Right cardiac atrium (tissue), 5 donors: ENCODE measurements at places on chromosomes 5 and 9. TPM values are rescaled to one million over a fixed set of nuclear protein-coding genes. Genes with fewer than 3 reads are reported as not detected.

- DNase-seq, result no peak
Observed at GRCh38 chr5:44511596-44511995, 122.4 kb upstream of the FGF10 start.

DNA sequence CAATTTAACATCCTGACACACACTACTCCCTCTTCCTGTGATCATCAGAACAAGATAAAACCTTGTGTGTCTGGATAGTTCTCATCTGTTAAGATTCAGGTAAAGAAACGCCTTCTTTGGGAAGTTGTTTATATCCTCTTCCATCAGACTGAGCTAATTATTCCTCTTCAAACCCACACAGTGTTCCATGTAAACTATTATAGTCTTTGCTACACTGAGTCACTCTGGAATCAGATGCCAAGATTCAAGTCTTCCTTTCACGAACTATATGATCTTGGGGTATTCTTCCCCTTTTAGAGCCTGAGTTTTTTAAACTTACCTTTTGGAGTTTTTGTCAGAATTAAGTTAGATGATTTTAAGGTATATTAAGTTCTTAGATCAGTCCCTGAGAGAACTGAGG is 2.0 kb downstream of the OR1J1 start:
- DNase-seq, result no peak

DNA sequence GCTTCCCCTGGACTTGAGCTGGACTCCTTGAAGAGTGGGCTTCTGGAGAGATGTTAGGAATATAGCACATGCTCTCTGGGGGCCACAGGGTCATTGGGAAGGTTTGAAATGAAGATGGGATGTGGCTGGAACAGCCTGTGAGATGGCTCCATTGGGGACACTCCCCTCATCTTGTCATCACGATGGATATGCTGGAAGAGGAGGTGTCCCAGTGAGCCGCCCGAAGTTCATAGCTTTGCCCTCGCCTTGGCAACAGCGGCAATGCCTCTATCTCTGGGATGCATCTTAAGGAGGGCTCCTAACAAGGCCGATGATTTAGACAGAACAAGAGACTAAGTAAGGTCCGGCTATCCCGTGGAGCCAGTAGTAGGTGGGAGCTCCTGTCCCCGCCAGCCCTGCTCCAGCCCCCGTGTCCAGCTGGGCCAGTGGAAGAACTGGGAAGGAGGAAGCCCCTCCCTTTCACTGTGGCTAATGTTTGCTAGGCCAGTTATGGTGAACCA is 23.9 kb downstream of the AMBP start:
- no peak for DNase-seq

- no peak for DNase-seq
Observed at GRCh38 chr5:62231576-62231975, 74.4 kb upstream of the KIF2A start.

DNA sequence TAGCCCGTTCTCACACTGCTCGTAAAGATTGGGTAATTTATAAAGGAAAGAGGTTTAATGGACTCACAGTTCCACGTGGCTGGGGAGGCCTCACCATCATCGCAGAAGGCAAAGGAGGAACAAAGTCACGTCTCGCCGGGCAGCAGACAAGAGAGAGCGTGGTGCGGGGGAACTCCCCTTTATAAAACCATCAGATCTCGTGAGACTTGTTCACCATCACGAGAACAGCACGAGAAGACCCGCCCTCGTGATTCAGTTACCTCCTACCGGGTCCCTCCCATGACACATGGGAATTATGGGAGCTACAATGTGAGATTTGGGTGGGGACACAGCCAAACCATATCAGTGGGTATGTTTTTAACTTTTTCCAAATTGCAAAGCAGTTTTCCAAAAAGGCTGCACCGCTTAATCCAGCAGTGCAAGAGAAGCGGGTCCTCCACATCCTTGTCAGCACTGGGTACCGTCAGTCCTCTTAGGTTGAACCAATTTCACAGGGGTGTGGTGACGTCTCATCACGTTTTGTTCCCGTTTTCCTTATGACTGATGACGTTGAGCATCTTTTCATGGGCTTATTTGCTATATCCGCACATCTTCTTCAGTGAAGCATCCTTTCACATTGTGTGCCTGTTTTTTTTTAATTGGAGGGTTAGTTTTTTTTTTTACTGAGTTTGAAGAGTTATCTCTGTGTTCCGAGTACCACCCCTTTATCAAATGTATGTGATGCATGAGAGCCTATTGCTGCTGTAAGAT is 8.0 kb upstream of the FCN2 start:
- DNase-seq, result no peak

Gene SPATA31C1
- total RNA-seq, result not detected

DNA sequence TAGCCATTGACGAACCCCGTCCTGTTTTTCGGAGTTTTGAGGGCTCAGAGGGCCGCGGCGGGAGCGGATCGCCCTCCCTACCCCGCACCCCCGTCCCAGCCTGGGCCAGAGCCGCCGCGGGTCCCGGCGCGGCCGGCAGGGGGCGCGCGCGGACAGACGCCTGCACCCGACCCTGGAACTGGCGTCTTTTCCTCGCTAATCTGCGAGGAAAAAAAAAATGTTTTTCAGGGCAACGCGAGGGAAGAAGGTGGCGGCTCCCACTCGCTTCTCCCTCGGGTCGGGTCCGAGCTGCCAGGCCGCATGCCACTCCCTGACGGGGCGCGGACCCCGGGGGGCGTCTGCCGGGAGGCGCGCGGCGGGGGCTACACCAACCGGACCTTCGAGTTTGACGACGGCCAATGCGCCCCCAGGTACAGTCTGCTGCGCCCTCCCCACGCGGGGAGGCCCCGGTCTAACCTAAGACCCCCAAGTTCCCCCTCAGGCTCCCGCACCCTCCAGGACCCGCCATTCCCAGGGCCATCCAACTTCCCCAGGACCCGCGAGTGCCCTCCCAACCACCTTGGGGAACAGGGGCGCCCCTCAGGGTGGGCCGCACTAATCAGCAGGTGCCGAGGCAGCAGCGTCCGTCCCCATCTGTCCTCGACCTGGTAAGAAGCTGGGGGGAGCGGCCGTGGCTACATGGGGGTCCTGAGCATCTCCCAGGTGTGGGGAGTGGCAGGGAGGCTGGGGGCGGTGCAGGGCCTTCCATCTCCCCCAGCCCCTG is at the start of gene KCNT1:
Gene KCNT1, plus strand, starts transcription at position 227 of the 763 bp plus-strand sequence. Its CDS starts 74 bp downstream, at position 301.
- DNase-seq, result peak; percentile 82

GRCh38 chr5:116922532-116922931 is 347.9 kb upstream of the SEMA6A start:
- no peak for DNase-seq

- no peak for DNase-seq
Observed at GRCh38 chr5:100772006-100772405, 131.1 kb downstream of the ST8SIA4 start.

Gene LRRC19
- not detected for total RNA-seq

- no peak for DNase-seq
Observed at GRCh38 chr5:91144491-91145332, 238.4 kb downstream of the ARRDC3 start.

DNA sequence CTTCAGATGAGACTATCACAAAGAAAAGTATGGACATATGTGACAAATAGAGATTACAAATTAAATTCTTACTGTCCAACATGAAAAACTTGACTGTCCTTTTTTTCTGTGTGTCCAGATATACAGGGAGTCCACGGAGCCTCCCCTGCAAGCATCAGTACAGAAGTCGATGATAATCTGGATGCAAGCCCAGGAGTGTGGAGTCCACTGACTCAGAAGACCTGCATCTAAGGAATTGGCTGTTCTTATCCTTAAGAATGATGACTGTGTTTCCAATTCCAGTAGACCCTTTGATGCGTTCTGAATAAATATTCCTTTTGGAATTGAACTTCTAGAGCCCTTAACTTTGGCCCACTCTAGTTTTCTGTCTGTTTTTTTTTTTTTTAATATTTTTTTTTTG is 56.7 kb upstream of the TAF11L2 start:
- no peak for DNase-seq

Gene LCP2
- 10.2 TPM for total RNA-seq

GRCh38 chr5:26986985-26987384 is 51.4 kb downstream of the CDH9 start:
- DNase-seq, result no peak
